ENCODE measurements at places on chromosomes 3 and 15.

- no peak for DNase-seq
Observed at GRCh38 chr3:55622116-55622515, 135.0 kb upstream of the WNT5A start.

DNA sequence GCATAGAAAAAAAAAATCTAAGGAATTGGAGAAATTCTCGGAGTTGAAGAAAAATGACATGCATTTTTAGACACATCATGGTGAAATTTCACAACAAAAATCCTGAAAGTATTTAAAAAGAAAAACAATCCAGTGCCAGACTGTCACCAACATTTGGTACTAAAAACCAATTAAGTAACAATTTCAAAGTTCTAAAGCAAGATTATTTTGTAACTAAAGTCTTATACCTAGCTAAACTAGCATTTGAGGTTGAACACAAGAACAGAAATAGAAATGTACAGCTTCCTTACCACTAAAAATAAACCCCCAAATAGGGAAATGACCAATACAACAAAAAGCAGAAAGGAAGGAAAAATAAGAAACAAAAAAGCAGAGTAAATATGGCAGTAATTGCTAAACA lies 11.9 kb downstream of the TOMM70 start:
- DNase-seq, result no peak

- DNase-seq, result no peak
Observed at GRCh38 chr3:171193693-171194092, 167.2 kb upstream of the SLC2A2 start.

- DNase-seq, result no peak
Observed at GRCh38 chr3:142337994-142338393, 109.8 kb downstream of the XRN1 start.

DNA sequence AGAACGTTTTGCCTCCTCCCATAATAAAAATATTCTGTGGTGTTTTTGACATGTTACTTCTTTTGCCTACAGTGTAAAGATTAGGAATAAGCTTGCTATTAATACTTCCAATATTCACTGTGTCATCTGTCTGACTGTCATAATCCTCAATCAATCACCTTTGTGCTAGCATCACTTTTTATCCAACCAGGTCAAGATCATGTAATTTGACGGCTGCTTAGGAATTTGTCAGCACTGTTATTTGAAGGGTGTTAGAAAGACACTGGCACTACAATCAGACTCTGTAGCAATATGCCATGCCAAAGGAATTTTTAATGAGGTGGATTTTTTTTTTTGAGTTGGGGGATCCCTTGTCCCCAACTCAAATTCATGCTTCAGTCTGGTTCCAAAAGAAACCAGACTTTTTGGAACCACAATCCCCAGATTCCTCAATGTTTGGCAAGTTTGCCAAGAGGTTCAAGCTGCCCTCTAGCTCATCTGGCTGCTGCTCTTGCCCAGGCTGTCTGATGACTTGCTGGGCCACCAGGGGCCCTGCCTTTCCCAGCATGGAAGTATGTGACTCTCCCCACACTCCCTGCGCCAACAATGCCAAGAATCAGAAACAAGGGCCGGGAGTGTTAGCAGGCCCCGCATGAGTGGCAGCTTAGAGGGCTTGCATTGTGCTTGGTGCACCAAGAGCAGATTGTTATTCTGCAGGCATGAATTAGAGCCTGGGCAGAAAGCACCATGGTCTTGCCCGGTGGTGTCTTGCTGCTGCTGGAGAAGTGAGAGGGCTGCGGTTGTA lies 58.6 kb upstream of the TSC22D2 start:
- peak; percentile 76 for DNase-seq

DNA sequence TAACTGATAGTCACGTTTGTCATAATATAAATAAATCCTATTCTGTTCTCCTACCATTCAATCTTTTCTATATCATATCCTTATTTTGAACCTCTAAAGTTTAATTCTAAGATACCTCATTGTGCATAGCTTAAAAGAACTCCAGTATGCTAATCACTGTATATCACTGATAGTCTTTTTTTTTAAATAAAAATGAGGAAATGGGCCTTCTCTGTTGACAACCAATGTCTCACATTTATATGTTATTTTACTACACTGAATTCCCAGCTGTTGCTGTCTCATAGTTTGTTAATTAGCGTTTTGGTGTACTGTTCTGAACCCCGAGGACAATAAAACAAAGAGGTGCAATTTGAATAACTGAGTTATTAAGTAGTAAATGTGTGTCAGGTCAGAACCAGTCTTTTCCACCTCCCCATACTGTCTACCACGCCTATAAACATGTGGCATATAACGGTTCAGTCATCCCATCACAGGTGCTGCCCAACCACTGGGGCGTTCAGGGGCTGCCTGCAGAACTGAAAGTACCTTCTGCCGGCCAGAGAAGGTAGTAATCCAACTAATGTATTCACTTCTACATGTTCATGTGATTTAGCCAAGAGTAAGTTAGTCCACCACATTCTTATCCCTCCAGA lies 14.9 kb downstream of the CBLB start:
- no peak for DNase-seq

DNA sequence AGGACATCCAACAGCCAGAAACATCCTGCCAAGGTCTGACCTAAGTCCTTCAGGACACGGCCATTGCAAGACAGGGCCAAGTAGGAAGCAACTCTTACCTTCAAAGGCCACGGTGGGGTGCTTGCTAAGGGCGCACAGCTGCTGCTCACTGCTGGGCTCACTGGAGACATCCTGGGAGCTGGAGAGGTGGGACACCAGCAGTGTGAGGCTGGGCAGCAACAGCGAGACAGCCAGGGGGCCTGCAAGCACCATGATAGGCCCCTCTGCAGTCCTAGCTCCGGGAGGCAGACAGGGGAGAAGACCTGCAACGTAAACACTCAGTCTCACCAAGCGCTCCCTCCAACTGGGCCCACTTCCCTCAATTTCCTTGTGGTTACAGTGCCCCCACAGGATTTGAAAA lies 79.2 kb downstream of the SEMA5B start:
- DNase-seq, result no peak

DNA sequence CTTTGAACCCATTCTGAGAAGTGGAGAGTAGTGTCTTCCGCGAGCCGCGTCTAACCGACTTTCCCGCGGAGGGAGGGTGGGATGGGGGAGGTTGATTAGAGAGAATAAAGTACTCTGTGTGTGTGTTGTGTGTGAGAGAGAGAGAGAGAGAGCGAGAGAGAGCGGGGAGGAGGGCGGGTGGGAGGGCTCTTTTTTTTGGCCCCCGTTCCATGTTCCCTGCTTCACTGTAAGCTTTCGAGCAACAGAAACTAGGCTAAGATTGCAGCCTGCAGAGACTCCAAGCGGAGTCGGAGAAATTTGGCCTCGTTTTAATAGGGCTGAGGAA lies 1.6 kb upstream of the MEIS2 start:
- no peak for DNase-seq

- DNase-seq, result no peak
Observed at GRCh38 chr15:67701669-67702068, 123.6 kb upstream of the SKOR1 start.

DNA sequence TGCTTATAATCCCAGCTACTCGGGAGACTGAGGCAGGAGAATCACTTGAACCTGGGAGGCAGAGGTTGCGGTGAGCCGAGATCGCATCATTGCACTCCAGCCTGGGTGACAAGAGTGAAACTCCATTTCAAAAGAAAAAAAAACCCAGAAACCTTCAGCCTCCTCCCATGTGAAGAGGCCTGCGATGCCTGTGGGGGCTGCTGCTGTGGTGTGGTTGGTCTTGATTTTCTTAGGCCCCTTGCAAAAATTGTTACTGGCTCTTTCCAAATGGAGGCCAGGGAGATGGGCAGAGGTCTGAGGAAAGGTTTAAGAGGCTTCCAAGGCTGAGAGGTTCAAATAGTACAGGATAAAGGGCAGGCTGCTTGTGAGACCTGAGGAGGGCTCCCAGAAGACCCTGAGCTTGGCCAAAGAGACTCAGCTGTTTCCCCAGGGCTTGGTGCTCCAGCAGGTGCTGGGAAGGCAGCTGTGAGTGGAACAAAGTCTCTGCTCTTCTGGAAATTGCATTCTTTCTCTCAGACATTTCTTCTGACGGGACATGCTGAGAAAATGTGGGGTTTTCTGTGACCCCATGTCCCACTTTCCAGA lies 18.4 kb downstream of the GCSAM start:
- no peak for DNase-seq

- DNase-seq, result no peak
Observed at GRCh38 chr3:111738238-111738637, 120.8 kb upstream of the PHLDB2 start.

GRCh38 chr15:91795235-91795634 lies 58.3 kb upstream of the SLCO3A1 start:
- no peak for DNase-seq

- DNase-seq, result no peak
Observed at GRCh38 chr3:154018100-154018696, 103.0 kb upstream of the ARHGEF26 start.

DNA sequence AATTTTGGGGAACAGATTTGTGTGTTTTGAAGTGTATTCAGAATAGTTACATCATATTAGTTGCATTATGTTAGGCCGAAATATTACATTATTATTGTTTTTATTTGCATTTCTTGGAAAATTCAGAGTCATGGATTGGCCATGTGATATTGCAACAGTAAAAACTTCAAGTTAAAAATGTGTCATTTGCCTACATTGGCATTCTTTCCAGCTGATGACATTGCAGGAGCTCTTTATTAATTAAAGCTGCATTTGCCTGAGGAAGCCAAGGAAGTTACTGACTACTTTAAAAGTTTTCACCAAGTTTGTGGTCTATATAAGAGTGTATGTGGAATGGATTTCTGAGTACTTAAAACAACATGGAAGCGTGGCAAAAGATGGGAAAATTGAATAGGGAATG lies 726.4 kb upstream of the SGO1 start:
- no peak for DNase-seq

GRCh38 chr3:107512108-107512507 lies 10.7 kb upstream of the BBX start:
- no peak for DNase-seq

DNA sequence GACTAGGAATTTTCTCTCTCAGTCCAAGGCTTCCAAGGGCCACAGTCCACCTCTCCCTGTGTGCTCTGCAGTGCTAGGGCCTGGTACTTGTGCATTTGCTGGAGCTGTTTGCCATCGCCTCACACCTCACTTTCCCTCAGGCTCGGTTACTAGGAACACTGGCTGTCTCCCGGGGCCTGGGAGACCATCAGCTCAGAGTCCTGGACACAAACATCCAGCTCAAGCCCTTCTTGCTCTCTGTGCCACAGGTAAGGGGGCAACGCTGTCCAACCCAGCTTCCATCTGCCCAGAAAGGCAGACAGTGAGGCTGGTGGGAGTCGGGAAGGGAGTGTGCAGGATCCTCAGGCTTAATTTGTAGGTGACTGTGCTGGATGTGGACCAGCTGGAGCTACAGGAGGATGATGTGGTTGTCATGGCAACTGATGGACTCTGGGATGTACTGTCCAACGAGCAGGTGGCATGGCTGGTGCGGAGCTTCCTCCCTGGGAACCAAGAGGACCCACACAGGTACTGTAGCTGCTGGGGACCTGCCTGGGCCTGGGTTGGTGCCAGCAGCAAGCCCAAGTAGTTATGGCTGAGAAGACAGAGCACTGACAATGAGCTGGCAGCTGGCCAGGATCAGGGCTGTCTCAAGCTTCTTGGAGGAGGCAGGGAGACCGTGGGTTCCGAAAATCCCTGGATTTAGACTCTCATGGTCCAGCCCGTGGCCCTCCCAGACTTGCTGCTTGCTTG lies 3.4 kb downstream of the PPM1M start:
- no peak for DNase-seq

DNA sequence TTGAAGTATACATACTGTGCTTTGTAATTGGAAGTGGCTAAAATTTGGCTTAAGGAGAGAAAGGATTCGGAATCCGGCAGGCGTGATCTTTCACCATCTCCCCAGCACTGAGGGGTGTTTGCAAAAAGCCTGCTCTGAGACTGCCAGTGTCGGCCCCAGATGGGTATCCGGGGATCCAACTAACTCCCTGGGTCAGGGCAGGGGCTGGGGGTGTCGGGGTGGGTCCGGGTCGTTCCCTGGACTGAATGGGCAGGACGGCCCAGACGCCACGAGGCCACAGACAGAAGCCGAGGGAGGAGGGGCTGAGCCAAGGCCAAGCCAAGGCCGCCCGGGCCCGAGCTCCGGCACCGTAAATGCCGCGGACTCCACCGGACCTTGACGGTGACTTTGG lies 349 bp downstream of the PPIB start:
- DNase-seq, result no peak

GRCh38 chr3:57036952-57037351 lies 23.5 kb upstream of the SPATA12 start:
- no peak for DNase-seq

DNA sequence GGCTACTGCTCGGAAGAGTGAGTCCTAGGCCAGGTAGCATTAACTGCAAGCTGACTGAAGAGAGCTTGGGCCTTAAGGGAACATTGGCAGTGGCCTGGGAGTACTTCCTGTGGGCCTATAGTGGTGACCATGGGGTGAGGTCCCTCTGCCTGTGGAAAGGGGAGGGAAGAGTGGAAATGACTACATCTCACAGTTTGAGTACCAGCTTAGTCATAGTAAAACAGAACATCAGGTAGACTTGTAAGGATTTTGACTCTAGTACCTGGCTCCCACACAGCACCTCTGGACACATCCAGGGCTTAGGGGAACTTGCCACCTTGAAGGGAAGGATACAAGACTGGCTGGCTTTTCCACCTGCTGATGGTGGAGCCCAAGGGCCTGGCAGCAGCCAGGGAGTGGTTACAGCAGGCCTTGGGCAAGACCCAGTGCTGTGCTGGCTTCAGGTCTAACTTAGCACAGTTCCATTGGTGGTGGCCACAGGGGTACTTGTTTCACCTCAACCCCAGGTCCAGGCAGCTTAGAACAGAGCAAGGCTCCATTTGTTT lies 147.8 kb downstream of the SLC9A9 start:
- DNase-seq, result no peak

- DNase-seq, result no peak
Observed at GRCh38 chr3:194080436-194080835, 55.5 kb upstream of the HES1 start.

DNA sequence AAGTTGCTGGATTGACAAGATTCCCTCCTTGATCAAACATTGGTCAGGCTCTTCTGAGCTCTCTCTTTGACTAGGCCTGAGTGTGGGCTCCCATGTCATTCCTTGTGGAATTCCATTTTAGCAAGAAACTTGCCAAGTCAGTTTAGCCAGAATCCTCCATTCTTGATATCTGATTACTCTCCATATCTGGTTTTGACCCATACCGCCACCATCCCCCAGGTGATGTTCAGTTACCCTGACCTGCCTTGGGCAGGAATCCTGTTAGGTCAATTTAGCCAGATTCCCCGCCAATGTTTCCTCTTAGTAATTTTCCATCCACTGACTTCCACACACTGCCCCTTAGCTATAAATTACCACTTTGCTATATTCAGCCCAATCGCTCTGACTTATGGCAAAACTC lies 1.0 kb upstream of the PCCB start:
- DNase-seq, result no peak

- DNase-seq, result no peak
Observed at GRCh38 chr3:7280318-7280717, 419.4 kb downstream of the GRM7 start.
